ENCODE measurements at places on chromosomes 3 and 15.

- no peak for DNase-seq
Observed at GRCh38 chr3:3552761-3553160, 246.5 kb upstream of the LRRN1 start.

DNA sequence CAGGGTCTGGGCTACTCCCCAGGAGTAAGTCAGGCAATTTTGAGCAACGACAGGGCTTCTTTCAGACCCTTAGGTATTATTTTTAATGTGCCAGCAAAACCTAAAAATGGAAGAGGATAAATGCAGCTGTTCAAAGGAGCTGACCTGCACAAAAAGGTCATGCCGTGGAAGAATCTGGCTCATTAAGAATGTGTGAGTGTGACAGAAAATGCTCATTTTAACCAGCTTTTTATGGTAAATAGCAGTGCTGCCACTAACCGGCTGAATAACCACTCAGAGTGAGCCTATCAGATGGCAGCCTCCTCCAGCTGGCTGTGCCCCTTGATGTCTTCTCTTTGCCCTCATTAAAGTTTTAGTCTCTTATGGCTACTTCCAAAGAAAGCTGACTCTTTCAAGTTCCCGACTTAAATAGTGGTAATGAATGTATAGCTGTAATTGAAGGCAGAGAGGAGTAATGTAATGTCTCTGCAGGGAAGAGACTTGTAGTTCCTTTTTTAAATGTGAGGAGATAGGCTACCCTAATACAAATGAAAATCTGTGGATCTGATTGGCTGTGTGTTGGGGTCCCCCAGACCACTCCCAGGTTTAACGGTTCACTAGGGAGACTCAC lies 9.5 kb upstream of the FSTL1 start:
- no peak for DNase-seq

DNA sequence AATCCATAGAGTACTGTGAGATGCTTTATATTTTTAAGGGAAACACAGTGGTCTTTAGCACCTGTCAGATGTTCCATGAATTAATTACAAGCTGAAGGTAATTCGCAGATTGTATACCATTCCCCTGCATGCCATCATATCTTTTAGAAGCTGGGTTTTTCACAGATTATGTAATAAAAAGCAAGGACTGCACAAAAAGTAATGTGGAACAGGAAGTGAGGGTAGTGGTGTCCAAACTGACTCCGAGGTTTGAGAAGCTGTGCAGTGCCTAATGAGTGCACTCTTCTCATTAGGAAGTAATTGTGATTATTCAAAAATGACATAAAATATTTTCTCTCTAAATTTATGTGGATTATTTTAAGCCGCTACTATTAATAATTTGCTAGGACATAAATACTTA lies 123.2 kb downstream of the GOLIM4 start:
- no peak for DNase-seq

DNA sequence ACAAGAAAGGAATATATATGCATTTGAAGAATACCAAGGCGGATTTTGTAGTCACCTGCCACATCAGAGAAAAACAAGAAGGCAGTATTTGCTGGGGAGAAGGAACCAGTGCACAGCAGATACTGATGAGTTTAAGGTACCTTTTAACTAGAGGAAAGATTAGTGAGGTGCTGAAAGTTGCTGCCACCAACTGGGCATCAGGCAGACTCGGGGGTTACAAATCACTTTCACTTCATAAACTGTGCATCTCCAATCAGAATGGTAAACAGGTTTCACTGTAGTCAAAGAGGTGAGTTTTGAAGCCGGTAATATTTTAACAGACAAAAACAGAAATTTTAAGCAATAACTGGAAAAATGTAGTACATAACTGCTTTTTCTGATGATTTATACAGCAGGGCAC lies 4.1 kb downstream of the FBN1 start:
- peak; percentile 5 for DNase-seq

DNA sequence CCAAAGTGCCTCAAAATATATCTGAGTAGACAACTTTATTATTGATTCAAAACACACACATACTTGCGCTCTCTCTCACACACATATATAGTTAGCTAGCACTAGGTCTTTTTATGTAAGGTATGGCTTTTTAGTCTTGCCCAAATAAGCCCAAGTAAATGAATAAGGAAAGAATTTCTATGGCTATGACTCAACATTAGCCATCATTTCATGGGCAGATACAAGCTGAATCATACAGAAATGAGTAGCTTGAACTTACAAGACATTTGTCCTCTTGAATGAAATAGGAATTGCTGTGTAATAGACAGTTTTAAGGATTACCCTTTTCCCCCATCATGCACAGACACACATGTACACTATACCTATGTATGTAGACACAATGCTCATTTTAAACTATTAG lies 4.9 kb downstream of the CADPS start:
- no peak for DNase-seq

DNA sequence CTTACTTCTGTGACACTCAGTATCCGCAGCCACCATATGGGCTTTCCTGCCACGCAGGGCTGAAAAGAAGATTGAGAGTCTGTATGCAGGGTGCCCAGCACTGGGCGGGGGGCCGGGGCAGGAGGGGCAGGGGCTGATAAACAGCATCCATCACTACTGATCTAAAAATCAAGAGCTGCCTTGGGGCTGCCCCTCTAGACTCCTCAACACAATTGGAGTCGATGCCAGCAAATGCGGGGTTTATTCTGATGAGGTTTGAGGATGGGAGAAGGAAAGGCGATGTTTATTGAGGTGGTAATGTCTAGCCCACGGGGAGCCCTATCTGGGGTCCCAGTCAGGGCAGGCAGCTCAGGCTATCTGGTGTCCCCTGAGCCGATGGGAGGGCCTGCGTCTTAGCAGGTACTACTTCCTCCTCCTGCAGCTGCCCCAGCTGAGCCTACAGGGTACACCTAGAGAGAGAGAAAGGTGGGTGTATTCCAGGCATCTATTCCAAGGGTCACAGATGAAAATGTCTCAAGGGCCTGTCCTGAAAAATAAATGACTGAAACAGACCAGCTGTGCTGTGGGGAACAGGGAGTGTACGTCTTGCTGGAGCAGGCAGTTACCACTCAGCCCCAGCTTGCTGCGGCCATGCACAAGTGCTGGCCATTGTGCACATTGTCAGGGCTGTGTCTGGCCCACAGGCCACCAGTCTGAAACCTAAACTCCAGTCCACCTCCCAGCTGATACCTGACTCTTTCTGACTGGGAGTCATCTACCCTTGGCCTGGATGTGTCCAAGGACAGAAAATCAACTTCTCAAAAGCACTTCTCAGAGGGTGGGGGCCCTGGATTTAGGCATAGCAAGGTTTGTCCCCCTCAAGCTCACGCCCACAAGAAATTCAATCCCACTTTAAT lies 19.5 kb downstream of the ISG20 start:
- no peak for DNase-seq

DNA sequence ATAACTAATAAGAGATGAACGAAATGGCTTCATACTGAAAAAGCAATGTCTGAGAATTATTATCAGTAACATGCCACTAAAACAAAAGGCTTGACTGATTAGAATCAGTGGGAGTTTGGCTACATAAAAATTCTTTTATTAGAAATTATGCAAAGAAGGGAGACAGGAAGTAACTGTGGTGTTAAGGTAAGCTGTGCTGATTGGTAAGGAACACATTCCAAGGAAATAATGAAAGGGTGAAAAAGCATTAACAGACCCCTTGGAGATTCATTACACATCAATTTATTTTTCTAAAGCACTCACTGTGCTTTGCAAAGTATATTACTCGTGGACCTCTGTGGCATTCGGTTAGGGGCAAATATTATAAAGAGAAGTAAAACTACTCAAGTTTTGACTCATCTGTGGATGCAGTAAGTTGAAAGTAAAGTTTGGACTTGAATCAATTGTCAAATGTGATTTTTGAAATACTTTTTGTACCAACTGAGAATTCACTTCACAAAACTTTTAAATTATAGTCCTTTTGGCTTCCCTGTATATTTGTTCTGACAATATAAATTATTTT lies 176.1 kb upstream of the ZPLD1 start:
- no peak for DNase-seq

DNA sequence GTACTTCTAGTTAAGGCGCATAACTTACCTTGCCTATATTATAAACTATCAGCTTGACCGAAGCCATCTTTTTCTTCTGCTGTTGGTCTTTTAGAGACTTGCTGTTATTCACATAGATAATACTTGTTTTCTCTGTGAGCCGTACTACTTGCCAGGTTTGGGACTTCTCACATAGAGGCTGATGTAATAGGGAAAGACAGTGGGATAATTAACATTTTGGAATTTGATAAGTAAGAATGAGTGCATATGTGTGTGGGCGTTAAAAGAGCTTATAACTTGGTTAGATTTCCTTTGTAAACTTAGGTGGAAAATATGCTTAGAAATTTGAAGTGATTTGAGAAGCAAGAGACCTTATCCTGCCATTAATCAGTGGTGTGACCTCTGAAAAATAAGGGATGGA lies 47.8 kb downstream of the FNDC3B start:
- no peak for DNase-seq

DNA sequence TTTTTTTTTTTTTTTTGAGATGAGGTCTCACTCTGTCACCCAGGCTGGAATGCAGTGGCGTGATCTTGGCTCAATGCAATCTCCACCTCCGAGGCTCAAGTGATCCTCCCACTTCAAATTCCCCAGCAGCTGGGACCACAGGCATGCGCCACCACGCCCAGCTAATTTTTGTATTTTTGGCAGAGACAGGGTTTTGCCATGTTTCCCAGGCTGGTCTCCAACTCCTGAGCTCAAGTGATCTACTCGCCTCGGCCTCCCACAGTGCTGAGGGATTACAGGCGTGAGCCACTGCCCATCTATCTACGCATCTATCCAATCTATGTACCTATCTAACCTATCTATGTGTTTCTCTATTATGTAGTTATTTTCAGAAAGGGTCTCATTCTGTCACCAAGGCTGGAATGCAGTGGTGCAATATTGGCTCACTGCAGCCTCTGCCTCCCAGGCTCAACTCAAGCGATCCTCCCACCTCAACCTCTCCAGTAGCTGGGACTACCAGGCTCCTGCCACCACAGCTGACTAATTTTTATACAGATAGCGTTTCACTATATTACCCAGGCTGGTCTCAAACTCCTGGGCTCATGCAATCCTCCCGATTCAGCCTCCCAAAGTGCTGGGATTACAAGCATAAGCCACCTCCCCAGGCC lies 20.2 kb upstream of the GPX1 start:
- no peak for DNase-seq

DNA sequence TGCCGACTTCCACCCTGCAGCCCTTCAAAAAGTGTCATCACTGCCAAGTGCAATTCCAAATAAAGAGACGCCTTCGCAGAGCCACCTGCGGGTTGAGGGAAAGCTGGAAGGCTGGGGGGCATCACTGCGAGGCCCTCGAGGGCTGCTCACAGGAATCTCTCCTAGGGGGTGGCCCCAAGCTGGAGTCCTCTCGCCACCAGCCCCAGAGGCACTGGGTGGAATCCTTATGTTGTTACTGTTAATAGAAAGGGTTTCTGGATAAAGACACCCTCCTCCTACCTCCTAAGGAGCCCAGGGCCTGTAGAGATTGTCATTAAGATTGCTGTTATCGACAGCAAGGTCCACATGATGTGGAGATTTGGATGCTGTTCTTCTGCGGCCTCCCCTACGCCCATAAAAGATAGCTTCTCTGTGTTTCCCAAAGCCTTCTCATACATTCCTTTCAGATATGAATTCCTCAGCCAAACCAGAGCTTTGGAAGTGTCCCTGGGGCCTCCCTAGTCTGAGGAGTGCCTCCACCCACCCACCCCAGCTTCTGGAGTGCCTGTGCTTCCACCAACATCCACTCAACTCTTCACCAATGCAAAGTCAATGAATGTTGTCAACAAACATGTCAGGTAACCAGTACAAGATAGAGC lies 512.7 kb downstream of the SHQ1 start:
- DNase-seq: no peak

DNA sequence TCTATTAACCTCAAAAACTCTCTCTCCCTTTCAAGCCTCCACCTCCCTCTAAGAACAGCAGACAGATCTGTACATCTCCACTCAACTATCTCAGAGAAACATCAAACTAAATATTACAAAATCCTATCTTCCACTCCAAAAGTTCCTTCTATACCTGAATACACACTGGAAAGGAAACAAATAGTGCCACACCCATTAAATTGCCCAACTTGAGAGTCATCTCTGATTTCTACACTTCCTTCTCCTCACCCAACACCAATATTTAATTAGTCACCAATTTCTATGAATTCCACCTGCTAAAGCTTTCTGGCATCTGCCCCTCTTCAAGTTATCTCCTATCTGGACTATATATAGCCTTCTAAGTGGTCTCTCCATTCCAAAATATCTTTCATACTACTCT lies 65.8 kb downstream of the PEAK1 start:
- DNase-seq: no peak

GRCh38 chr3:83002869-83003445 lies 1241.5 kb upstream of the GBE1 start:
- peak; percentile 62 for DNase-seq

GRCh38 chr3:58299839-58300516 lies 6.1 kb upstream of the RPP14 start:
- DNase-seq: no peak

DNA sequence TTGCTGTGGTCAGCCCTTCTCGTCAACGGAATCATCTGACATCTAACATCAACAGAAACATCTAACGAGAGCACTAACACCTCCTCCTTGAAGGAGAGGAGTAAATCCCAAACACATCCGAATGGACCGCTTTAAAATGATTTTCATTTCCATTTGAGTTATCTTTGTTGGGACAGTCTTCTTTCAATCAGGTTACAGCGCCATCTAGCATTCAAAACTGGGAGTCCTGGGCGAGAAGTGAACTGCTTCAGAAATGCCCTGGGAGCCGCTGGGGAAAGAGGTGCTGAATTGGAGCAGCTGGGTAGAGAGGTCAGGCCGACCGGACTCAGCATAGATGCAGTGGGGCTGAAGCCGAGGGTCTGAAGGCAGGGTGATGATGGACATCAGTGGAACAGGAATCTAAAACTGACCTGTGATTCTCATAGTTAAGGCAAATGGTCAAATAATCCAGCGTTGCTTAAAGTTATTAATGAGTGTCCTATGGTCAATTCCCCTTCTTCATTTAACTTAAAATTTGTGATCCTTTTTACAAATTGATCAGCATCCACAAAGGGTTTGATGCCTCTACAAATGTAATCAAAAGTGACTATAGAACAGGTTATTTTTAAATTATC lies 170.0 kb upstream of the NDN start:
- DNase-seq: peak; percentile 41

GRCh38 chr3:23739536-23739935 lies 66.2 kb upstream of the UBE2E1 start:
- DNase-seq: no peak

DNA sequence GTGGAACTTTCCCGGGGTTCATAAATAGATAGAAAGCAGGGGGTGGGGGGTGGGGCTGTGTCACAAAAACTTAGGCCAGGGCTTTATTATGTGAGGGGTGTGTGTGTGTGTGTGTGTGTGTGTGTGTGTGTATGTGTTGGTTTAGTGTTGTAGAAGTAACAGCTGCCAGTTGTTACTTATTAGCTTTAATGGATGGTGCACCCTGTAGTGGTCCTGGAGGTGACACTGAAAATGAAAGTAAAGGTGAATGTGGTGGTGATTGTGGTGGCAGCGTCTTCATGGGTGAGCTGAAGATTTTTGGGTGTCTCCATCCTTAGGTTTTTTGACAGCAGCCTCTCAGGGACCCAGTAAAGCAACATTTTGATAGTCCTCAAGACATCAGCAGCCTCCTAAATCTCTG lies 449.9 kb downstream of the PDCD6IP start:
- DNase-seq: no peak

GRCh38 chr15:79463043-79463780 lies 31.1 kb downstream of the MINAR1 start:
- DNase-seq: no peak

- DNase-seq: no peak
Observed at GRCh38 chr15:35184646-35185045, 99.6 kb upstream of the NANOGP8 start.
